KG1 (cell line): ENCODE measurements at places on chromosomes 3 and 15.

- DNase-seq: no peak
These were observed 22.7 kb upstream of the OR5K1 start for GRCh38 chr3:98440283-98440682.

DNA sequence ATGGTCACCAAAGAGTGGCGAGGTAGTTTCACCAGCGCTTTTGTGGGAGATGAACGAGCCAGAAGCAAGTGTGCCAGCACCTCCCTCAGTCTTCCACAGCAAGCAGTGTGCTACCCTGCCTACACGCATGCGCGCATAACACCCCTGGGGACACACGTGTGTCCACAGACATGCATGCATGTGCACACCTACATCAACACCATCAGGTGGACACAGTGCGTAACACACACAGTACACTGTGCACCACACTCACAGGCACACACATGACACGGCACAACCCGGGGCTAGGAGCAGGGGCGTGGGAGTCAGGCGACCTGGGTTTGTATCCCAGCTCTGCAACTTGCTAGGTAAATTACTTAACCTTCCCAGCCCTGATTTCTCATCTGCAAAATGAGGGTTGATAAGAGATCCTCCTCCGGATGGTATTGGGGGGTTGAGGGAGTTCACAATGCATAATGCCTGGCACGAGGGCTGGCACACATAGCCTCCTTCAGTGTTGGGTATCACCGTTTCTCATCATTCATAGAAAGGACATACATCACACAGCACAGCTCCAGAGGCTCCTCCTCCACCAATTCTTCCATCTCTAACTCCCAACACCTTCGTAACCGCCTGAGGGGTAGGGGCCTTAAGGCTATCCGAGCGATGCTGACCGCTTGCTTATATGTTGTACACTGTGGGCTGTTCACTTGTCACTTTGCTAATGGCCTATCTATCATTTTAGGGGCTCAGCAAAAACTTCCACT is 174.9 kb downstream of the SMAD6 start:
- no peak for DNase-seq

GRCh38 chr3:186637686-186638085 is 2.5 kb upstream of the FETUB start:
- DNase-seq: no peak

- DNase-seq: no peak
These were observed 1.9 kb downstream of the FNDC3B start for GRCh38 chr3:172040981-172041963.

GRCh38 chr15:65033659-65034269 is 4.3 kb upstream of the MTFMT start:
- DNase-seq: no peak
